ENCODE measurements at places on chromosomes 3 and 15.

- DNase-seq: no peak
Observed at GRCh38 chr3:157738441-157738840, 235.2 kb upstream of the VEPH1 start.

GRCh38 chr3:53401154-53401553 is 53.8 kb upstream of the DCP1A start:
- no peak for DNase-seq

GRCh38 chr15:79450648-79451047 is 18.5 kb downstream of the MINAR1 start:
- no peak for DNase-seq

- no peak for DNase-seq
Observed at GRCh38 chr3:64203969-64204908, 21.0 kb downstream of the PRICKLE2 start.

- DNase-seq: no peak
Observed at GRCh38 chr15:87570206-87570605, 686.3 kb downstream of the NTRK3 start.

Measured in NCI-H2227 treated with DMSO at 0.1 percent for 48 hours (cell line).